ENCODE measurements at places on chromosomes 16 and 17.

GRCh38 chr17:28634206-28634865 is 10.6 kb downstream of the BLTP2 start:
- DNase-seq: no peak

DNA sequence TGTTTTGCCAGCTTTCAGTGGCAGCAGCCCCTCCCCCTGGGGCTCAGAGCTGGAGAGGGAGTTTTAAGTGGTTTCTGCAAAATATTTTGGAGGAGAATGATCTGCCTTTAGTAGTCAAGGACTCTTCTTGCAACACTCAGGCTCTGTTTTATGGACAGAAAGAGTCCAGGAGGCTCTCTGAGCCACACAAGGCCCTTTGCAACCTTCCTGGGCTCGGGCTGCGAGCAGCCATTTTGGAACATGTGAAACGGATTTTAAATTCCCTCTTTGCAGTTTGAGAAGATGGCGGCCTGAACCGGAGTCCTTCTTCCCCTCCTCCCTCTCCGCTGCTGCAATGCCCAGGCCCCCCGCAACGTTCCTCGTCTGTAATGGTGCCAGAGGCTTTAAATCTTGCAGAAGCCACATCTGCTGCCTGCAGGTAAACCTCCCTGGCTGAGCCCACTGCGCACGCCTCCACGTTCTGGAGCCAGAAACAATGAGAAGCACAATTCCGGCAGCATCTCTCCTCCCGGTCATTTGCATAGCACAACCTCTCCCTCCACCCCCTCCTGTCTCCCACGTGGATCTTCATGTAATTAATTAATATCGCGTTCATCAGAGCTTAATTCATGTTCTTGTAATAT is 386.1 kb downstream of the SEC14L1 start:
- DNase-seq: no peak

DNA sequence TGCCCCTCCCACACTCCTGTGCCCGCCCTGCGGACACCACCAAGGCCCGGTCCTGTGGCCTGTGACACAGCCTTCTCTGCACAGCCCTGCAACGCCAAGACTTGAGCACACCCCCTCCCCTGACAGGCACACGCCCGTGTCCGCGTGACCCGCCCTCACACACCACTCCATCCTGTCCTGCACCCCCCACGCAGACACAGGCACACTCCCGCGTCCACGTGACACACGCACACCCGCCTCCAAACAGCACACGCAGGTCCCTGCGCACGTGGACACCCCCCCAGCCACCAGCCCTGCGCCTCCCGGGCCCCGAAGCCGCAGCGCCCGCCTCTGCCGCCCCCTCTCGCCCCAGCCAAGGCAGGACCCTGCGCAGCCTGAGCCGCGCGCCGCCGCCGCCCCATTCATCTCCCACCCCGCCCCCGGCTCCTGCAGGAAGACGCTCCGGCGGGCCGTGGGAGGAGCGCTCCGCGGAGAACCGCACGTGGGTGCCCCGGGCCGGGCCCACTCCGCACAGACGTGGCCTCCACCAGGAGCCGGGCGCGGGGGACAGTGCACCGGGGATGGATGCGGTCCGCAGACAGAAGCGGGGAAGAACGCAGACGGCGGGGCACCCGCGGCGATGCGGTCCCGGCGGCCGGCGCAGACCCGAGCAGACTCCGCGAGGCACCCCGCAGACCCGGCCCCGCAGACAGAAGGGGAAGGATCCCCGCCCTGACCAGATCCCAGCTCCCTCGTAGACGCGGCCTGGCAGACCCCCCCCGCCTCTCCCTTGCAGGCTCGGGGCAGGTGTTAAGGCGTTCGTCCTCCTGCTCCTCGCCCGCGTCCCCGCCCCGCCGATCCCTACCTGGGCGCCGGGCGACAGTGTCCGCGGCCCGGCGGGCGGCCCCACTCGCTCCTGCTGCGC is 506 bp downstream of the CAMKK1 start:
- peak; percentile 85 for DNase-seq

DNA sequence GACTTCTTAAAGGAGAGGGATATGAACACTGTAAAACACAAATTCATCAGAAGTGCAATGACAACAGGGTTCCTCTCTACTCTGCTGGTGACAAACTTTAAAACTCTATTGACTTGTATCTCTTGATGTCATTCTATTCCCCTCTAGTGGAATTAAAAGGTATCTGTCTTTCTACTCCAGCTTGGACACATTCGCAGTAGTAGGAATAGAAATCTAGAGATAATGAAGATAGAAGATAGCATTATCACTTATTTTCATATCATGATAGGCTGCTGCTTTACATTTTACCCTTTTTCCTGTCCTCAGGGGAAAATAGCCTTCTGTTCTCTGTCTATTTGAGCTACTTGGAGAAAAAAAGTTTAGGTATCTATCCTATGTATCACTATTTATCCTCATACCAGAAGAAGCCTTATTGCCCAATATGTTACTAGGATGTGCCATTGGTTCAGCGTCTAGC is 209.6 kb upstream of the CACNG5 start:
- DNase-seq: no peak

DNA sequence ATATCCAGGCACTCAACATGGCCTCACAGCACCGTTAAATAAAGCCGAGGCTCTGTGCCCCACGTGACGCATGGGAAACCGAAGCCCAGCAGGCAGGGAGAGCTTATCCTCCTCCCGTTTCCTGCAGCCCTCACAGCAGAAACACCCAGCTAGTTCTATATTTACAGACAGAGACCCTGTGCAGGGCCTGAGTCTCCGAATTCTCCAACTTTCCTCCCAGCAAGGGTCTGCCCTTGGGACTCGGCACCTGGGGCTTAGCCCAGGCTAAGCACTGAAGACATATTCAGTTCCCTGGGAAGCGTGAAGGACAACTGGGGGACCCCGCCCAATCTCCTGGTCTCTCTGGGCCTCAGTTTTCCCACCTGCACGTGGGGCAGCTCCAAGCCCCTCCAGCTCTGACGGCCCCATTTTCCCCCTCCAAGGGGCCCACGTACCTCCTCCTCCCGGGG is 29.2 kb downstream of the TRPV3 start:
- DNase-seq: no peak

DNA sequence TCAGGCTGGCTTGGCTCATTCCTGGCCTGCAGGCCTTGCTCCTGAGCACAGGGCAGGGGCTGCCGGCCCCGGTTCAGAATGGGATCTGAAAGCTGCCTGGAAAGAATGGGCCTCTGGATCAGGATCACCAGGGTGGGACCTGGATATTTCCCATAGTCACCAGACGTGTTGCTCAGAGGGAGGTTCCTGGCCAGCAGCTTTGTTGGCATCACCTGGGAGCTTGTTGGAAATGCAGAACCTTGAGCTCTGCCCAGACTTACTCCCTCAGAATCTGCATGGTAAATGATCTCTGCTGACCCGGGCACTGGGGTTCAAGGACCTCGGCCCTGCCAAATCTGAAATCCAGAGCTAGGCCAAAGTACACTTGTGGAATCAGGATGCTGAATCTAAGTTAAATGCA is 29.5 kb upstream of the MED9 start:
- no peak for DNase-seq

DNA sequence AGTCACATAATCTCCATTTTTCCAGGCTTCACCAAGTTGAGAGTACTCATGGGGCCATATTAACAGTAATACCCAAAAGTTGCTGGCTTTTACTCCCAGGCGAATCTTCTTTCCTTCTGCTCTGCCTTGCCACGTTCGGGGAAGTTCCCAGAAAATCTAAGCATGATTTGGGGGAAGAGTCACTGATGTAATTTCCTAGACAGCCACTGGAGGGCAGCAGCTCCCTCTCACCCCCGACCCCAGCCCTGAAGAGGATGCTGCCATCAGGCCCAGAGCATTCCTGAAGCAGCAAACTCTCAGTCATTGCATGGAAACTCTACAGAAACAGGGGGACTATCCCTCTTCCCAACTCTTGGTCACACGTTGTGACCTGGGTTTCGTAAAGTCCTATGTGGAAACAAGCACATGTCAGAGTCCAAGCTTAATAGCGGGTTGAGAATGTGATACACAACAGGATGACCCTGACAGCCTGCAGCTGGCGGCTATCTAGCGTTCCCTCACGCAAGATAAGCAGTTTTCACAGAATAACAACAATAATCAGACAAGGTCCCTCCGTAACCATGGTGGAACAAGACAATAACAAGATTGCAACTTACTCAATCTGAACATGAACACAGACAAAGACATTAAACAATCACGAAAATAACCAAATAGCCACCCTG is 43.8 kb upstream of the DHX40 start:
- peak; percentile 46 for DNase-seq

DNA sequence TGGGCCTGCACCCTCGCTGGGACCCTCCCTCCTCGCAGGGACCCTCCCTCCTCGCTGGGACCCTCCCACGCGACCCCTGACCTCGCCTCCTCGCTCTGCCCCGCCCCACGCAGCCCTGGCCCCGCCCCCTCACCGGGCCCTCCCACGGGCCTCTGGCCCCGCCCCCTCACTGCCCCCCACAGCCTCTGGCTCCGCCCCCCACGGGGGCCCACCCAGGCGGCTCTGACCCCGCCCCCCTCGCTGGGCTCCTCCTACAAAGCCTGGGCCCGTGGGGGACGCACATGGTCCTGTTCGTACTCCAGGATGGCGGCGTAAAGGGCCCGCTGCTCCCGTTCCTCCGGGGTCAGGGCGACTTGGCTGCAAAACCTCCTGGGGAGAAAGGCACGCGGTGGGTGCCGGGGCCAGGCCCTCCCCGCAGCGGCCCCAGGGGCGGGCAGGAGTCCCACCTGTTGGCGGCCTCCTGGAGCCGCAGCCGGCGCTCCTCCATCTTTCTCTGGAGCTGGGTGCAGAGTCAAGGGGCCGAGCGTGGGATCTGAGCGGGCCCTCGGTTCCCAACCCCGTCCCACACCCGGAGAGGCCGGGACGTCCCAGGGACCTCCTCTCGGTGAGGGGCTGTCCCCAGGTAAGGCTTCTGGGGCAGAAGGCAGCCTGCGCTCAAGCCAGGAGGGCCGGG is 9.0 kb downstream of the VPS9D1 start:
- DNase-seq: no peak

- DNase-seq: peak; percentile 55
Measured at GRCh38 chr17:76014100-76014924, 12.8 kb downstream of the EVPL start.

DNA sequence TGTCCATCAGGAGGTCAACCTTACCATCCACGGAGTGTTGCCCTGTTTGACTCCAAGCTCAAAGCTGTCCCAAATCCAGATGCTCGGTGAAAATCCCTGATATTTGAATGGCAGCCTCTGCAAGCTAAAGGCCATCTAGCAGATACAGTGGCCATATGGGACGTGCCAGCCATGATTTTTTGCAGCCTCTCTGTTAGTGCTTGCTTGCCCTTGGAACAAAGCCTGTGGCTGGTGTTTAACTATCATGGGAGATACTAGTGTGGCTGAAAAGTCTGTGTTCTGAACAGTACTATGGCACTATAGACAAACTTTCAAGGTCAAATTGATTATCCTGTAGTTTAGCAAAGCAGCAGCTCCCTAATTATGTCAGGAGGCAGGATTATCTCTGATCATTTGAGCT is 214.3 kb downstream of the CDH13 start:
- DNase-seq: no peak
